Effector memory CD8-positive, alpha-beta T cell (primary cell): ENCODE measurements at places on chromosomes 4 and X.

DNA sequence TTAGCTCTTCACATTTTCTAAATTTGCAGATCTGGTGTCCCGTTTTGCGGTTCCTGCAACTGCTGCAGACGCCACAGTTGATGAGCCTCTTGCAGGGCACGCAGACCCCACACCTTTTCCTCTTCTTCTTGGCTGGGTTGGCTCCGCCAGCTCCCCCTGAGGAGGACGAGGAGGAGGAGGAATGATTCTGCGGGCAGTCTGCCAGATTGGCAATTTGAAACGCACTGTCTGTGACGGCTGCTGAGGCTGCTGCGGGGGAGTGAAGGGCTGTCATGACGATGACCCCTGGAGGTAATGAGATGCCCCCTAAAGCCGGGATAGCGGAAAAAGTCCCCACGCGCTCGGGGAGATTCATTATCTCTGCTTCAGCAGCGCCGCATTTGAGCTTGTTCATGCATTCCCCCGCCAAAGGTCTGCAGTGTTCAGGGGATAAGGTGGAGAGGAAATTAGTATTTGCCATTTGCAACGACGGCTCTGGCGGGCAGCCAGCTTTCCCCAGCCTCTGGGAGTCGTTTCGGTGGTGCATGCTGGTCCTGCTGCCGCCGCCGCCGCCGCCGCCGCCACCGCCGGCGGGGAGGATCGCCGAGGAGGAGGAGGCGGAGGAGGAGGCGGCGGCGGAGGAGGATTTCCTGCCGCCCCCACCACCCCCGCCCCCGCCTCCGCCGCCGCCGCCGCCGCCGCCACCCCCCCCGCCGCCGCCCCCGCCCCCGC, 3.8 kb downstream of the CXXC4 start:
- H3K4me3 ChIP-seq = peak overlapping the region; percentile 85
- peak; percentile 27 for DNase-seq
- peak overlapping the region; percentile 64 for H3K27ac ChIP-seq
- peaks cover 15% of the 10 kb centered on the region for H3K27me3 ChIP-seq
- peaks cover 25% of the 10 kb centered on the region for H3K4me1 ChIP-seq
- peaks cover 19% of the 10 kb centered on the region for H3K36me3 ChIP-seq

GRCh38 chr4:73005514-73005913, 64.0 kb downstream of the COX18 start:
- no peak overlapping the region for H3K27ac ChIP-seq
- DNase-seq = no peak
- H3K36me3 ChIP-seq = no peaks in the 10 kb centered on the region

- DNase-seq = no peak
- no peak overlapping the region for H3K27ac ChIP-seq
- no peaks in the 10 kb centered on the region for H3K27me3 ChIP-seq
- no peaks in the 10 kb centered on the region for H3K36me3 ChIP-seq
- no peaks in the 10 kb centered on the region for H3K4me1 ChIP-seq
These were observed 32.3 kb downstream of the CC2D2A start for GRCh38 chr4:15501941-15502340.

- peaks cover 3% of the 10 kb centered on the region for H3K36me3 ChIP-seq
- DNase-seq = no peak
- no peaks in the 10 kb centered on the region for H3K4me1 ChIP-seq
- H3K27me3 ChIP-seq = peaks cover 12% of the 10 kb centered on the region
- no peak overlapping the region for H3K27ac ChIP-seq
These were observed 47.7 kb upstream of the MGST2 start for GRCh38 chr4:139617702-139618490.

GRCh38 chr4:37994569-37994968, 34.4 kb downstream of the PTTG2 start:
- peaks cover 13% of the 10 kb centered on the region for H3K4me1 ChIP-seq
- H3K27ac ChIP-seq = peak overlapping the region; percentile 51
- H3K4me3 ChIP-seq = no peak overlapping the region
- H3K27me3 ChIP-seq = no peaks in the 10 kb centered on the region
- DNase-seq = no peak

DNA sequence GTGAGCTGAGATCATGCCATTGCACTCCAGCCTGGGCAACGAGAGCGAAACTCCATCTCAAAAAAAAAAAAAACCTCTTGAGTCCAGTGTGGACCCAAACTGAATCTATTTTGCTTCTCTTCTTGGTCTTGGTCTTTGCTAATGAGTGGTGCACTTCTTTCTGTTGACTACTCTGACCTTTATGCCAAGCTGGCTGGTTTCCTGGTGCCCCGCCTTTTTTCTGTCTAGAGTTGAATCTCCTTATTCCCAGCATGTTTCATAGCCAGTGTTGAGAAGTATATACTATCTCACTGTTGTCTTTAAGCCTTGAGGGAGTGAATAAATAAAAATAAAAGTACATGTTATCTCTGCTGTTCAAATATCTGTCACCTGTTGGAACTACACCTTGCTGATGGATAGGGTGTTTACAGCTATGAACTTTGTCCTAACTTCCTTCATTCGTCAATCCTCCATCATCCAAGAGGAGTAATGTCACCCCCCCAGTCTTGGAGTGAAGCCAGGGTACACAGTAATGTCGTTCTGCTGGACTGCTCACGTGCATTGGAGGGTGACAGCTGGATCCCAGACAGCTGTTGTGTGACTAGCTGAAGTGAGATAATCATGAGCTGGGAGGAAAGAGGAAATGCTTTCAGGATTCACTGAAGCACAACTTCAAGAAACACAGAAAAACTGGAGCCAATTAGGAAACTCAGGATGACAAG, 99.3 kb upstream of the PRKG2 start:
- no peak overlapping the region for H3K4me3 ChIP-seq
- no peaks in the 10 kb centered on the region for H3K36me3 ChIP-seq
- no peak overlapping the region for H3K27ac ChIP-seq
- no peak for DNase-seq
- peaks cover 7% of the 10 kb centered on the region for H3K27me3 ChIP-seq

GRCh38 chr4:135605076-135605475, 1403.5 kb upstream of the PABPC4L start:
- H3K4me3 ChIP-seq = no peak overlapping the region
- H3K4me1 ChIP-seq = no peaks in the 10 kb centered on the region
- no peaks in the 10 kb centered on the region for H3K36me3 ChIP-seq
- no peak for DNase-seq
- H3K27me3 ChIP-seq = no peaks in the 10 kb centered on the region
- no peak overlapping the region for H3K27ac ChIP-seq

- no peak for DNase-seq
- H3K27me3 ChIP-seq = no peaks in the 10 kb centered on the region
- H3K4me1 ChIP-seq = no peaks in the 10 kb centered on the region
- H3K4me3 ChIP-seq = no peak overlapping the region
- no peaks in the 10 kb centered on the region for H3K36me3 ChIP-seq
These were observed 24.1 kb upstream of the FGF16 start for GRCh38 chrX:77422891-77423648.

DNA sequence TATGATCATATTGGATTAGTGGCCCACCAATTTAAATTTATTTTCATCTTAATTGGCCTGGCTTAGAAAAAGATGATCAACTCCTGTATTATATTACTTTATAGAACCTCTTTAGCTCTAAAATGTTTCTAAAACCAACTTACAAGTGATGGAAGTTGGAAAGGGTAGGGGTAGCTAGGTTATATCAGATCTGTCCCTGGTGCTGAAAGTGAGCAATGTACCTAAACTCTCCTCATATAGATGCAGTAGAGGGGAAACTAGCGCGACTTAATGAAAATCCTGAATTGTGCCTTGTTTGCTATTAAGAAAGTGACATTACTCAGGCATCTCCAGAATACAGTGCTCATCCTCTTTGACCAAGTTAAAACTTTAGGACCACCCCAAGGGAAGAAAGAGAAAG, 7.5 kb upstream of the PTCHD1 start:
- H3K27me3 ChIP-seq = peaks cover 13% of the 10 kb centered on the region
- H3K4me3 ChIP-seq = no peak overlapping the region
- H3K4me1 ChIP-seq = no peaks in the 10 kb centered on the region
- no peak for DNase-seq
- H3K36me3 ChIP-seq = peaks cover under 1% of the 10 kb centered on the region

- H3K36me3 ChIP-seq = no peaks in the 10 kb centered on the region
- H3K4me3 ChIP-seq = no peak overlapping the region
- no peaks in the 10 kb centered on the region for H3K4me1 ChIP-seq
- H3K27ac ChIP-seq = no peak overlapping the region
- DNase-seq = no peak
These were observed 137.9 kb downstream of the GPC3 start for GRCh38 chrX:133847340-133847994.

DNA sequence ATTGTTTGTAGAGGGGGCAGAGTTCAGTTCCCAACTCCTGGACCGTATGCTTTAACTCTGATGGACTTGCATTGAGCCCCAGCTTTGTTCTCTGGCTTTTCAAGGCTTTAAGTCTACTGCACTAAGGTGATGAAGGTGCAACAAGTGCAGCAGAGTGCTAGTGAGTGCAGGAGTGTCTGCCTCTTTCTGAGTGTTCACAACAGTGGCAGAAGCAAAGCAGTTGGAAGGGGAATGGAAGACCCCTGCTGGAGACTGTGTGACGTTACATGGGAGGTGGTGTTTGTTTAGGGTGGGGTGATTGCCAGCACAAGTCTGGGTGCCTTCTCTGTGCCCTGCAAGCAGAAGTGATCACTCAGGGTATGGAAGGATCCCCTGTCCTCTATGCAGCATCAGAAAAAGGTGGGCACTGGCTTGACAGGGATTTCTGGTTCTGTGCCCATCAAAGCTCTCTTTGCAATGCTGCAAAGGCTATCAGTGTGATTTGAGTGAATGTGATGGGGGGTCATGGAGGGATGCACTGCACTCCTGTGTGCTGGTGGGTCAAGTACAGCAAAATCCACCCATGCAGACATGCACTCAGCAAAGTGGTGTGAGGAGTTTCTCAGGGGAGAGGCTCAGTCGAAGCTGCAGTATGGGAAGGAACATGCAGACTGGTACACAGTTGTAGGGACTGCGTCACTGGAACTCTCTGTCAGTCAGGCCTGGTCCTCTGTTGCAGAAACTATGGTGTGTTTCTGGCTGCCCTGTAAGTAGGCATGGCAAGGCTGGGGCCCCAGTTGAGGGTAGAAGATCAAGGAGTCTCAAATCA, 70.9 kb upstream of the UGT2B7 start:
- no peaks in the 10 kb centered on the region for H3K4me1 ChIP-seq
- H3K4me3 ChIP-seq = no peak overlapping the region
- no peak for DNase-seq
- H3K27ac ChIP-seq = no peak overlapping the region
- no peaks in the 10 kb centered on the region for H3K36me3 ChIP-seq
